NCI-H524 treated with DMSO at 0.1 percent for 48 hours (cell line): ENCODE measurements at places on chromosomes 16 and 17.

- no peak for DNase-seq
These were observed 2101.9 kb downstream of the TP53TG3F start for GRCh38 chr16:35561346-35561745.

GRCh38 chr16:13767215-13767614 is 152.7 kb upstream of the ERCC4 start:
- DNase-seq: no peak

- DNase-seq: no peak
These were observed 9.2 kb upstream of the PRR29 start for GRCh38 chr17:63988741-63989621.

GRCh38 chr16:85575920-85576319 is 37.2 kb upstream of the GSE1 start:
- no peak for DNase-seq

DNA sequence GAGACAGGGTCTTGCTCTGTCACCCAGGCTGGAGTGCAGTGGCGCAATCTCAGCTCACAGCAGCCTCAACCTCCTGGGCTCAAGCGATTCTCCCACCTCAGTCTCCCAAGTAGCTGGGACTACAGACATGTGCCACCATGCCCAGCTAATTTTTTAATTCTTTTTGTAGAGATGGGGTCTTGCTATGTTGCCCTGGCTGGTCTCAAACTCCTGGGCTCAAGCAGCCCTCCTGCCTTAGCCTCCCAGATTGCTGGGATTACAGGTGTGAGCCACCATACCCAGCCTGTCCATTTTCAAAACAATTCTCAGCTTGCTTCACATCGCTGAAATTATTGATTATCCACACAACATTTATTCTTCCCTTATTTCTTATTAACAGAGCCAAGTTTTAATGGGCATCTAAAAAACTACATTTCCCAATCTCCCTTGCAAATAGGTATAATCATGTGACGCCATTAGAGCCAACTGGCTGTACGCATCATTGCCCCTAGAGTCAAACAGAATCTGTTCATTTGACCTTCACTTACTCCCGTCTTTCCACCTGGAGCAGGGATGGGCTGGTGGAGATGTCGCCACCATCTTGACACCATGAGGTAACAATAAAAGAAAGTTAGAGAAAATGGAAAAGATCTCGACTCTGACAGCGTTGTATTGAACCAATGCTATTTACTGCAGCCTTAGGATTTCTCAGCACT is 148.0 kb upstream of the FOXF1 start:
- DNase-seq: no peak

- DNase-seq: no peak
These were observed 51.5 kb downstream of the NTN1 start for GRCh38 chr17:9072696-9073339.

DNA sequence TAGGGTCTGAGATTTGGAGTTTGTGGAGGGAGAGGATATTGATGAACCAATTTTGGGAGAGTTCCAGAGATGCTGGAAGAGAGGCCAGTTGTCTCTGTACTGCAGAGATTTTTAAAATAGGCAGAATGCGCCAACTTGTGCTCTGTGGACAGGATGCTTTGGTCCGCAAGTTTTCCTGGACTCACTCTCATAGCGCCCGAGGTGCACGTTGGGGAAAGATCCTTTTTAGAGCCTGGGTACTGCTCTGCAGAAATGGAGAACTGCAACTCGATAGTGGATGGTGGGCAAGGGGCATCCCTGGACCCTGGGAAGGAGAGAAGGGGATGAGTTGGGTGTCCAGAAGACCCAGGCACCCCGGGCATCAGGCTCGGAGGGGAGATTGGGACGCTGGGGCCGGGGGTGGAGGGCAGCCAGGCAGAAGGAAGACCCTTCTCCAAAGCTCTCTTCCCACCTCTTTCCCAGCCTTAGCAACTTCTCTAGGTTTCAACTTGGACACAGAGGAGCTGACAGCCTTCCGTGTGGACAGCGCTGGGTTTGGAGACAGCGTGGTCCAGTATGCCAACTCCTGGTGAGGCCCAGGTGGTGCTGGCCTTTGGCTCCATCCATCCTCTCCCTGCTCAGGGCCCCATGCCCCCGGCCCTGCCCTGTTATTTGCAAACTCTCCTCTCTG is 590 bp downstream of the ITGAX start:
- no peak for DNase-seq
